ENCODE measurements at places on chromosomes 5 and 9. TPM values are rescaled to one million over a fixed set of nuclear protein-coding genes. Genes with fewer than 3 reads are reported as not detected.
A peak's percentile ranks its signal among the peaks of the same experiment; 100 is the strongest.

- no peak for DNase-seq
Observed at GRCh38 chr9:135701067-135701958, 672 bp upstream of the KCNT1 start.

GRCh38 chr5:94523018-94523417, 95.4 kb downstream of the KIAA0825 start:
- DNase-seq, result no peak

OGN gene
- 17.5 TPM for total RNA-seq

DNA sequence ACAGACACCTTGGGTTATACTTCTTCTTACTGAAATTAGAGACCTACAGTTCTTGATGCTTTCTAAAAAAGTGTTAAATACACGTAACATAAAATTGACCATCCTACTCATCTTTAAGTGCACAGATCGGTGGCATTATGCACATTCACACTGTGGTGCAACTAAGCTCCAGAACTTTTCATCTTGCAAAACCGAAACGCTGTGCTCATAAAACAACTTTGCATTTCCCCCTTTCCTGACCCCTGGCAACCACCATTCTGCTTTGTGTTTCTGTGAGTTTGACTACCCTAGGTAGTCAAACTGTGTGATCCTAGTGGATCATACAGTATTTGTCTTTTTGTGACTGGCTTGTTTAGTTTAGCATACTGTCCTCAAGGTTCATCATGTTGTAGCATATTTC, 3.9 kb downstream of the MVB12B start:
- DNase-seq, result no peak

DNA sequence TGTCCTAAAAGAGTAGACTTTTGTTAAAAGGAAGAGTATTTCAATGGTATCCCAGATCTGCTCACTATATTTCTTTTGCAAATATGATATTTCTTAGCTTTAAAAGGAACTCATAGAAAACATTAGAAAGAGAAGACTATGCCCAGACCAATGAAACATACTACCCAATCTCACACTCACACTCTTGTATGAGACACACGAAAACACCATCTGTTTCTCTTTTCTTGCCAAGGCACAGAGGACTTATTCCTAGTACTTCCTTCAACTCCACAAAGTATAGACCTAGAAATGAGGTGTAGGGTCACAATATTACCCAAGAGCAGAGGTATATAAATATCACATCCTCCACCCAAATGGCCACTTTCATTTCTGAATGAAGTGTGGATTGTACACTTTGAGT, 292.4 kb upstream of the ACO1 start:
- no peak for DNase-seq

NUTM2G gene
- total RNA-seq, result not detected

DNA sequence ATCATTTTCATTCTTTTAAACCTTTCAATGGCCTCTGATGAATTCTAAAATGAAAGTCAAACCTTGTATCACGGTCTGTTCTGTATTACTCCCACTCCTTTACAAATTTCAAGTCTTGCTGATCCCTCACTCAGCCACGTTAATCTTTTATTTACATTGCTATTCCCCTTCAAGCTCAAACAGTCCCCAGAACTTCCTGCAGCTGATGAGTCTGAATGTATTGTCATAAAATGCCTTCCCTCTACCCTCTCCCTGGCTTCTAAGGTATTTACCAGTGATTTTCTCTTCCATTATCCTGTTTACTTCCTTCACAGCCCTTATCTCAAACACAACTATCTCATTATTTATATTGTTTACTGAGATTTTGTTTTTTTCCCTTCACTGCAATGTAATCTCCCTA, 562.3 kb upstream of the C9orf72 start:
- DNase-seq, result no peak

DNA sequence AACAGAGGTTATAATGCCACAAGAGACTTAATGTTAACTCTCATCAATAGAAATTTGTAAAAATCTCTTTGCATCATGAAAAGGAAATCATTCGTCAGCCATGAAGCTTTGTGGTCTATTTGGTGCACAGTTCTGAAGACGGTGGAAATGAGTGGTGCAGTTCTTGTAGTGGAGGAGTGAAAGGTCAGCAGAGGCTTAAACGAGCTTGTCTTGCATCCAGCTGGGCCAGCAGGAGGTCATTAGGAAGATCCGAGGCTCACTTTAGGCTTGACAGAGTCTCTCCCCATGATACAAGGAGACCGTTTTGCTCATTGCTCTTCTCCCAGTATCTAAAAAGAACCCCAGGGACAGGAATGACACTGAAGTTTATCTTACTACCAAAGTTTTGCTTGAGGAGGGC, 440.8 kb downstream of the BNC2 start:
- DNase-seq, result no peak

TMC1 gene
- total RNA-seq, result 0.82 TPM

DNA sequence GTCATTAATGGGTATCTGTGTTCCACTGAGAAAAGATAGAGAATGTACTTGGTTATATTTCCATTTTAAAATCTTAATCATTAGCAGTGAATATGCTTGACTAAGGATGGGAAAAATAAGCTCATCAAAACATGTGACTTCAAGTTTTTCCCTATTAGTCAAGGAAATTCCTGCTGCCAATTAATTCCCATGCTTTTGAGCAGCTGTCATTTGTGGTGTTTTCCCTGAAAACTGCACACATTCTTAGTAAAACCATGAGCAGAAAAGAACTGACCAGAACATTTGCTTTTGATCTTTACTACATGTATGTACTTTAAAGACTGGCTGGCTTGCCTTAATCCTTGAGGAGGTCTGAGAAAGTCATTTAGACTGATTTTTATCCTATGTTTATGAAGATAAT, 75.2 kb downstream of the AOPEP start:
- no peak for DNase-seq

- no peak for DNase-seq
Observed at GRCh38 chr5:131993676-131994075, 17.8 kb downstream of the ACSL6 start.

GRCh38 chr5:120092649-120093048, 371.5 kb upstream of the PRR16 start:
- DNase-seq, result no peak

CDKN2A gene
- total RNA-seq, result under 0.01 TPM

TRIM7 gene
- 2.0 TPM for total RNA-seq

DNA sequence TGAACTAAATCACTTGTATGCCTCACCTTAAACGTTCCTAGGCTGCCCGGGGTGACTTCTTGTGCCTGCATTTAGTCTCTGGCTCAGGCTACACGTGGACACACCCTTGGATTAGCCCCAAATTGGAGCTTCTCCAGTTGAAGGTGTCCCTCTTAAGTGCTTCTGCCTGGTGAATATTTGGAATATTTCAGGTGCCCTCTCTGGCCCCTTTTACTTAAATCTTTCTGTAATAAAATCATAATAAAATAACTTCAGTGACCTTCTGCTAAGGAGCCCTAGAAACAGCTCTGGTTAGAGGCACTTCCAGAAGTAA, 74.3 kb upstream of the KLF9 start:
- DNase-seq, result no peak

CARD6 gene
- 0.82 TPM for total RNA-seq

DNA sequence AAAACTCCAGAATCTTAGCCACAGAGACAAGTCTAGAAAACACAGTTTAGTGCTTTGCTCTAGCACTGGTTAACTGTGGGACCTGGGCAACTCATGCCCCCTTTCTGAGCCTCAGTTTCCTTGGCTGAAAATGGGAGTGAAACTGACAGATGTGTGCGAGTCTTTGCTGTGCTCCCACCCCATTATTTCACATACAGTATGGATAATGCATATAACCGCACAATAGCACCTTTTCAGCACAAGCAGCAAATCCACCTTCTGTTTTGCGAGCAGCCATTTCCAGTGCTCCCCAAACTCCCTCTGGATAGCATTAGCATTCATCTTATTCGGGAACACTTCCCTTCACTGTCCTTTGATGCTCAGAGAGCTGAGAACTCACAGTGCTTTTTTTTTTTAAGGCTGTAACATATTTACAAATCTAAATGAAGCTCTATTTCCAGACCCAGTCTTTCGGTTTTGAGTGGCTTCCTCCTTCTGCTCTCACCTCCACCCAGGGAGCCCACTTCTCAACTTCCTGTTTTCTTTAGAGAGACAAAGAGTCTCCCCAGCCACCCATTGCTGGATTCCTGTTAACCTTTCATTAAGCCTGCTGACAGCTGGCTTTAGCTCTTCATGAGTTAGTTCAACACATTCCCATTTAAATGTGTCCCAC, 49.2 kb downstream of the TIMD4 start:
- no peak for DNase-seq

DNA sequence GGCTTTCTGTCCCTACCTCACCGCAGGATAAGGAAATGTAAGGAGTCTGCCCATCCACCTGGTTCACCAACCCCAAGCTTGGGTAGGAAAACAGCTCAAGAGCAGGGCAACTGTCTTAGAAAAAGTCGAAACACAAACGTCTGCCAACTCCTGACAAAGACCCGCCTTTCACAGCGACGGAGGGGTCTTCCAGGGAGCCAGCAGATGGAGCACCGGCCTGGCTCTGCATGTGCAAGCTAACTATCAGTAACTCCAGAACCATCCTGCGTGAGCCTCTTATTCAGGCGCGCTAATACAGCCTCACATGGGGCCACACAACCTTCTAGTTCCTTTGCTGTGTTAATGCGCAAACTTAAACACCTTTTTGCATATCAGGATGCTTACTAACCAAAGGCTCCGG, 26.9 kb downstream of the CAMSAP1 start:
- no peak for DNase-seq

SEMA6A gene
- total RNA-seq, result 15.5 TPM

GRCh38 chr9:114291064-114291474, 31.8 kb upstream of the ORM1 start:
- DNase-seq, result peak; percentile 66

DNA sequence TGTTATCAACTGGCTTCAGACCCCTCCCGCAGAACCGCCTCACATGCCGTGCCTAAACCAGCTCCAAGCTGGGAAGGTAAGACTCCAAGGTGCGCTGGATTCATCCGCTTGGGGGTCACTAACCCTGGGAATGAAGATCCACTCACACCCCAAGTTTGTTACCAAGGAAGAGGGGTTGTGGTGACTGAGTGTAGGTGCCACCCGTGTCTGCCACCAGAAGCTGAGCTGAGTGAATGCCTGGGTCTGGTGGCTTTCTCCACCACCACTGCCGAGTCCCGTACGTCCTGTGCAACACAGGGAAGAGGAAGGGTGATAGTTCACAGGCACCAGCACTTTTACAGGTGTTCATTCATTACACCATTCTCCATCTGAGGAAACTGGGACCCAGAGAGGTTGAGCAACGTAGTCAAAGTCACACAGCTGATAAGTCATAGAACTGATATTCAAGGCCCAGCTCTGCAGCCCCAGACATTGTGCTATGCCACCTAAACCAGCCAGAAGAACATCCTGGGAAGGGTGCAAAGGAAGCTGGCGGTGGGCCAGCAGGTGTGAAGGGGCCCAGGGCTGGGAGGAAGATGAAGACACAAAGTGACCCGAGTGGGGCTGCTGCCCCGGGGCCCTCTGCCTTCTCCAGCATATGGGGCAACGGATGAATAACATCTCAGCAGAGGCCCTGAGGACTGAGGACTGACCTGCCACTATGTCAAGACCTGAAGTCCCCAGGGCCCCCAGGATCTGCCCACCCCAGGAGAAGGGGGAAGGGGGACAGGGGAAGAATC, 70.9 kb upstream of the PPP1R26 start:
- DNase-seq, result no peak

DNA sequence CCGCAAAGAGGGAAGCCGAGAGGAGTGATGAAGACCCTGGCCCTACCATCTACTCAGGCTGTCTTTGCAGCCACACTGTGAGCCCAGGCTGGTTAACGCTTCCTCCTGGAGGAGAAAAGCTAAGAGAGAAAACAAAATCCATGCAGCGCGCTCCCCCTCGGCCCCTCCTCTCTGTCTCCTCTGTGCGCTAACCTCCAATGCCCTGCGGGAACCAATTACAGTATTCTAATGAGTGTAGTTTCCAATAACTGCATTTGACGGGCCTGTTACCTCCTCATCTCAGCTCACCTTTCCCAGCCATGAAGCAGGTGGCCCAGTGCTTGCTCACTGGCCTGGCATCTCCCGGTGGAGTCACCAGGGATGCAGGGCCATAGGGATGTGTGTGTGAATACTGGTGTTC, 565.5 kb downstream of the EBF1 start:
- no peak for DNase-seq

GRCh38 chr5:28077291-28078240, 1039.2 kb upstream of the CDH9 start:
- no peak for DNase-seq

DNA sequence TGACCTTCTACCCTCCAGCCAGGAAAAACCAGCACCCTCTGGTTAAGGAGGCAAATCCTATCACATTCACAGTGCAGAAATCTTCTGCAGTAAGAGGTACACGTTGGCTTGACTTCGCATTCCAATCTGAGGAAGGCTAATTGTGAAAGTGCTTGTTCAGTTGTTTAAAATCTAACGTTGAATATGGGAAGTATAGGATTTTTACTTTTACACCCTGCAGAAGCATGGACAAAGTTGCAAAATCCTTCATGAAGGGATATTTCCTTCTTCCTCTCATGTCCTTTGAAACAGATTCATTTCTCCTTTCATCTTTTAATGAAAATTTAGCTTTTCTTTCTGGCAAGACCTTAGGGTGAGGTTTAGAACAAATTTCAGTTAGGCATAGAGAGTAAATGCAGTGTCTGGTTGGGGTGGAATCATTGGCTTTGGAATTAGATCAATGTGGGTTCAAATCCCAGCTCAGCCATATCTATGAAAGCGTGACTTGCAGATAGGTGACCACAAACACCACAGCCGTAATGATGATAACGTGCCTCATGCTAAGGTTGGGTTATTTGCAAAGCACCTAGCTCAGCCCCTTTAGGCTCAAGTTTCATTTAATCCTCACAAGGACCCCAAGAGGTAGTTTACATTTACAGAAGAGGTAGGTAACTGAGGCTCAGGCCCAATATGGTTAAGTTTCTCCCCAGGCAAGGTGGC, 42.2 kb upstream of the C5orf58 start:
- no peak for DNase-seq

GRCh38 chr5:177545487-177546257, 8.7 kb downstream of the FAM193B start:
- DNase-seq, result no peak

- no peak for DNase-seq
Observed at GRCh38 chr9:113289091-113289490, 13.6 kb downstream of the PRPF4 start.

DNA sequence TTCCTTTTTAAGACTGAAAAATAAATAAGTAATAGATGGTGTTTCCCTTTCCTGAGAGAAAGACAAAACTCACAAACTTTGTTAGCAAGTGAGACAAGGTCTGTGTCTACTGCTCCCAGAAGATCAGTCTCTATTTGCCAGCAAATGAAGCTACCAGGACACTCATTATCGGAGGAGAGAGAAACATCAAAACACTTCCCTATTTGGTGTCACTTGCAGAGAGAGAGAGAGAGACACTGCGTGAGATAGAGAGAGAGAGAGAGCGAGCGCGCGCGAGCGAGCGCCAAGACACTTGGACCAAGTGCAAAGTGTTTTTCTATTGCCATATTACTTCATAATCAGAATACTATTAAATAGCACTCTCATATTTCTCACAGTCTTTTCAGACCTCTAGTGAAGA, 142.7 kb downstream of the KCNN2 start:
- no peak for DNase-seq

- DNase-seq, result no peak
Observed at GRCh38 chr5:96297290-96297689, 135.8 kb downstream of the PCSK1 start.

ZNF883 gene
- total RNA-seq, result 28.1 TPM

GRCh38 chr9:73683862-73684591, 532.4 kb downstream of the ANXA1 start:
- no peak for DNase-seq

Measured in frontal cortex (tissue), 4 donors.